Cerebellar nuclear complex (tissue), 1 donor: ENCODE measurements at places on chromosomes 16 and 17.

- DNase-seq, result no peak
Observed at GRCh38 chr16:9953908-9954570, 228.2 kb downstream of the GRIN2A start.

GRCh38 chr16:6949240-6949639 is 383.4 kb upstream of the RBFOX1 start:
- no peak for DNase-seq

DNA sequence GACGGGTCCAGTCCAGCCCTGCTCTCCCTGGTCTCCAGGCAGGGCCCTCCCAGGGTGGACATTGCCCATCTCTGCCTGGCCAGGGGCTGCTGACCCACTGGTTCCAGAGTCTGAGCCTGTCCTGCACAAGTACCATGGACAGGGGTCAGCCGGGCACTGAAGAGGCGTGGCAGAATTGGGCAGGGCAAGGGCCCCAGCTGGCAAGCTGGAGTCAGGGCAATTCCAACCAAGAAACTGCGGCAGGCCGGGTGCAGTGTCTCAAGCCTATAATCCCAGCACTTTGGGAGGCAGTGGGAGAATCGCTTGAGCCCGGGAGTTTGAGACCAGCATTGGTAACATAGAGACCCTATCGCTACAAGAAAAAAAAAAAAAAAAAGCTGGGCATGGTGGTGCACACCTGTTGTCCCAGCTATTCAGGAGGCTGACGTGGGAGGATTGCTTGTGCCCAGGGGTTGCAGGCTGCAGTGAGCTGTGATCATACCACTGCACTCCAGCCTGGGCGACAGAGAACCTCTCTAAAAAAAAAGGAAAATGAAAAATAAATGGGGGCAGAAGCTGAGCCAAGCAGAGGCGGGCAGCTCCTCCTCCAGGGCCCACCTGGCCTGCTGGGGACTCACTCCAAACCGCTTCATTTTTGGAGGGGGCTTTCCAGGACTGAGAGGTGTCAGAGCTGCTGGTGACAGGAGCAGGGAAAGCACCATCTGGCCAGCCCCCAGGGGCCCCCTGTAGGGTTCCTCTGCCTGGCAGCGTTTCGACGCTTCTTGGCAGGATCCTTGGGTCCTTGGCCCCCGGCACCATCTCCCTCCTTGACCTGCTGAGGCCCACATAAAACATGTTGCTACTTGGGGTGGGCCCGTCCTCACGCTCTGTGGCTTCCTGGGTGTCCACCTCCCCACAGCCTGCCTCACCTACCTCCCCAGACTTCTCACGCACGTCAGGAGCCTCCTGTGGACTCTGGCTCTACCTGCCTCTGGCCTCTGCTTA is 2.9 kb upstream of the MAFG start:
- DNase-seq, result no peak

GRCh38 chr17:49401971-49402611 is 12.6 kb downstream of the PHB1 start:
- no peak for DNase-seq

DNA sequence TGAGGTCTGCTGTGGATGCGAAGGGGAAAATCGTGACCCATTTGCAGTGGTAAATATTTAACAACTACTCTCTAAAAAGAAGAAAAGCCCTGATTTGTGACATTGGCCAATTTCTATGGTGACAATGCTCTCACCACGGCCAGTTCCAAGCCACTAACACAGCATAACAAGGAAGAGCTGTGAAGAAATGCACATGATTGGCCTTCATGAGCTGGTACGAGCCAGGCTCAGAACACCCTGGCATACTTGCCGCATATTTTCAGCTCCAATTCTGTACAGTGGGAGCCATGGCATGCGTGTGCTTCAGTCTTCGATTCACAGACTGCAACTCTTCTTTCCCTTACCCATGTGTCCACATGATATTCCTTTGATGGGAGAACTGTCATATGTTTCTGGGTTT is 363.9 kb upstream of the CDH5 start:
- no peak for DNase-seq

DNA sequence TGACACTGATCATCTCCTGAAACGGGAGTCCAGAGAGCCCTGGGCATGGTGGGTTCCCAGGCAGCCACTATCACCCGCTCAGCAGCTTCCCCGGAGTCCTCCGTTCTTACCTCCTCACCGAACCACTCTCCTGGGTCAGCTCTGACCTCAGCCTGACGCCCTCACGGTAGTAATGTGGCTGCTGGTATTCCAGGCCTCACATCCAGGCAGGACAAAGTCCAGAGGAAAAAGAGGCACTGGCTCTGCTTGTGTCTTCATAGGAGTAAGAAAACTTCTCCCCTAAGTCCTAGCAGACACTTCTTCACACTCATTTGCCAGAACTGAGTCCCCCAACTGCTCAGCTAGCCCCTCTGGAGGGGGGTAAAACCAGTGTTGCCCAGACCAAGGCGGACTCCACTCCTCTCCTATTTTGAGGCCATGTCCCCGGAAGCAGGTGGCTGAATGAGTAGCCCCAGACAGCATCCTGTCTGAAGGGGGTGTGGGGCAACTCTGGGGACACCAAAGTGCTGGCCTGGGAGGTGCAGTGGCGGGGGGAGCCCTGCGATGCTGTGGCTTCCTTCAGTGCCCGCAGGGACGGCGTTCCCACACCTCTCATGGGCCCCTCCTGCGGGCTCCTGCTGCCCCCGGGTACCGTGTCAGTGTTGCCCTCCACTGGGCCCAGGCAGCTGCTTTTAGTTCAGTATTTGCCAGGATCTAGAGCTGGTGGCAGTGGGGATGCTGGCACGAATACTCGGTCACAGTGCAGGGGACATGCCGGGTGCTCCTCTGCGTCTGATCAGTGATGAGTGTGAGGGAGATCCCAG is 5.4 kb downstream of the FSCN2 start:
- DNase-seq, result no peak

GRCh38 chr16:31572821-31573220 is 45.1 kb downstream of the AHSP start:
- DNase-seq, result no peak

DNA sequence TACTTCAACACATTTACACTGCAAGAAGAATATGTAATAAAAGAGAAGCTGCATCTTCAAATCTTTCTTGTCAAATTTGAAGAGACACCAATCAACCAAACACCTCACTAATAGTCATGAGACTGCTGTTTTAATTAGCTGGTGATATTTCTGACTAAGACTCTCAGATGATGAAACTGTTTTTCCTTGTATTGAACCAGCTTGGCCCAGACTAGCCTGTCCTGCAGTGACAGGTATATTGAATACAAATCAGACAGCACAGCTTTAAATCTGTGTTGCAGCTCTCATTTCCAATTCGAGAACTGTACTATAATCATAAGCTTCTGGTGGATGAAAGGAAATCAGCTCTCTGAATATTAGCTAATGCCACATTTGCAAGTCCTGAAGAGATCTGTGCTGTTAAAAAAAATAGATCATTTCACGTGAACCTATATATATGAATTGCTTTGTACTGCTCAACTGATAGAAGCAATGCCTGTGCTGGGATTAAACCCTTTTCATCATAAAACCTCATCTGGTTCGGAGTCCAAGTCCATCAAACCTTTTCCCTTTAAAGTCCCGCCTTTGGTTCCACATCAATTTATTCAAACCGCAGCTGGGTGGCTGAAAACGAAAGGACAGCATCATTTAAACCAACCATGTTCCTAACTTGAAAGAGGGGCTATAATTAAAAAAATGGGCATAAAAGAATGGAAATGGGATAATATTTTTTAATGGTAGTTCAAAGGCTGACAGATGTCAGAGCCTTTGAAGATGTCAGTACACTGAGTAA is 306.2 kb downstream of the CEP112 start:
- no peak for DNase-seq

- DNase-seq, result no peak
Observed at GRCh38 chr17:8126491-8127066, 2.7 kb upstream of the HES7 start.

DNA sequence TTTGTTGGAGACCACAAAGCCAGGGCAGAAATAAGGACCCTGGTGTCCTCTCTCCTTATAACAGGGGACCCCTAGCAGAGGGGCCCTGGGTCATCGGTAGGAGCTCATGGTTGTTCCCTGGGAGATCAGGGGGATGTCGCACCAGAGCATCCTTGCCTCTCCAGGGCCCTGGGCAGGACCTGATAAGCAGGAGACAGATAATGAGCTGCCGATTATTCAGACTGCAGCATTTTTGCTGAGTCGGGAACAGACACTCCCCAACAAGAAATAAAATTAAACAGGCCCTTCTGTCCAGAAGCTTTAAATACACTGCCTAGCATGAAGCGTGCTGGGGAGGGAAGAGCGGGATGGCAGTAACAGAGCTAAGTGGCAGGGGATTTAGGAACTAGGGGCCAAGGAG is 15.4 kb upstream of the GFAP start:
- DNase-seq, result no peak

DNA sequence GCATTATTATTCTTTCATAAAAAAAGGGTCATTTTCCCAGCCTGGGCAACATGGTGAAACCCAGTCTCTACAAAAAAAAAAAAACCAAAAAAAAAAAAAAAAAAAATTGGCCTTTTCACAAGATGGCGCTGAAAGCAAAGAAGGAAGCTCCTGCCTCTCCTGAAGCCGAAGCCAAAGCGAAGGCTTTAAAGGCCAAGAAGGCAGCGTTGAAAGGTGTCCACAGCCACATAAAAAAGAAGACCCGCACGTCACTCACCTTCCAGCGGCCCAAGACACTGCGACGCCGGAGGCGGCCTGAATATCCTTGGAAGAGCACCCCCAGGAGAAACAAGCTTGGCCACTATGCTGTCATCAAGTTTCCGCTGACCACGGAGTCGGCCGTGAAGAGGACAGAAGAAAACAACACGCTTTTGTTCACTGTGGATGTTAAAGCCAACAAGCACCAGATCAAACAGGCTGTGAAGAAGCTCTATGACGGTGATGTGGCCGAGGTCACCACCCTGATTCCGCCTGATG is 4.9 kb upstream of the PGAP6 start:
- no peak for DNase-seq

- no peak for DNase-seq
Observed at GRCh38 chr17:61155590-61156237, 243.9 kb upstream of the TBX2 start.

DNA sequence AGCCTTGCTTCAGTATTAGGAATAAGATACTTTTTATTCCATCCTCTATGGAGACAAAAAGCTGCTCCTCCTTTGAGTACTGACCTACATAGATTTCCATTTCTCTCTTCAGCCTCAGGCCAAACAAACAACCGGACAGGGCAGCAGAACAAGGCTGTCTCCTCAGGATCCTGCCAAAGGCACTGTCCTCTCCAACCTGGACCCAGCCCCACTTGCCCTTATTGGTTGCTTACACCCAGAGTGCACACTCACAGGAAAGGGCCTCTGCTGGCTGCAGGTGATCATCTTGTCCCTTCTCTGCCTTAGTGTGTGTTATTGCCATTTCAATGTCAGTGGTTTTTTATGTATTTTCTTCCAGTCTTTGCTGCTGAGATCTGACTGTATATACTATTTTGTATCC is 26.6 kb downstream of the LIG3 start:
- no peak for DNase-seq

DNA sequence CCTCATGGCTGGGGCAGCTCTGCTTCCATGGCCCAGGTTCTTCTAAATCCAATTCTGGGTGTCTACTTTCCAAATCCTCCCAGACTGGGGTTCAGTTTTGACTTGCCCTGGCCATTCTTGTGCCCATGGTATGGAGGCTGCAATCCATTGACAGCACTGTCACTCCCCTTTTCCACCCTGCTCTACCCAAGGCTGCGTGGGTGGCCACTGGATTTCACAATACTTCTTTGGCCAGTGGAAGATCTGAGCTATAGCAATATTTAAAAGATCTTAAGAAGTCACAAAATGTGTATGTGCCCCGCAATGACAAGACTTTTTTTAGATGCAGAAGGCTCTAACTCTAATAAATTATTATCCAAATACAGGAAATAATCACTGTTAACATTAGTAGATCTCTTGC is 329.4 kb upstream of the CCL2 start:
- DNase-seq, result no peak

GRCh38 chr17:4583206-4583605 is 1.1 kb upstream of the SMTNL2 start:
- no peak for DNase-seq
